ENCODE measurements at places on chromosomes 1 and 21.

- no peak for DNase-seq
Observed at GRCh38 chr1:176989023-176989422, 175.5 kb downstream of the ASTN1 start.

DNA sequence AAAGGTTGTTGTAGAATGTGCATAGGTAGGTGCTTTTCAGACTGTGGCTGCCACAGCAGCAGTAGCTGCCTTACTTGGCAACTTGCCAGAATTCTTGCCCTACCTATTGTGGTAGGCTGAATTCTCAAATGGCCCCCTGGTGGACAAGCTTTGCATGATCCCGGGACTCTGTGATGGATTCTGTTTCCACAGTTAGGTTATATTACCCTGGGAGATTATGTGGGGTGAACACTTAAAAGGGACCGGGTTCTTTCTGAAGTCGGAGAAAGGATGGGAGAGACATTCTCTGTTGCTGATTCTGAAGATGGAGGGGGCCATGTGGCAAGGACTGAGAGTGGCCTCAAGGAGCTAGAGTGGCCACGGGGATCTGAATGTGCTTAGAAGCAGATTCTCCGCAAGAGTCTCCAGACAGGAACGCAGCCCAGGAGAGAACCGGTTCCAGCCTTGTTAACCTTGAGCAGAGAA lies 32.1 kb upstream of the KCNE1 start:
- DNase-seq = peak; percentile 36

DNA sequence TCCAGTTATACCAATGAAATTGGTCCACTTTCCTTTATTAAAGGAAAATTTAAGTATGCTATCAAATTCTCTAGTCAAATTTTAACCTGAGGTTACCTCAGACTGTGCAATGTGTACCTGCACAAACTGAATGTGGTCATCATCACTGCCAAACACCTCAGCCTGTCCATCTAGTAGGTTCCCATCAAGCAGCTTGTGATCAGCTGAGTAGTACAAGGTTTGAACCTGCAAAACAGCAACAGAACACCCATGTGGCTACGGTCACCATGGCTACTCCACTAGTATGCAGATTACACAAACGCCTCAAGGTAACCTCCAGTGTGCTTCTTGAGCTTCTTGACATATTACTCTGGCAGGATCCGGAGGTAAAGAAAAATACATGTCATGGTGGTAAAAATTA lies 11.6 kb downstream of the IVNS1ABP start:
- DNase-seq = no peak

- DNase-seq = no peak
Observed at GRCh38 chr1:70205071-70205433, 327 bp downstream of the LRRC40 start.

Data from left ventricle myocardium inferior (tissue), 1 donor.